ENCODE measurements at places on chromosomes 12 and 14.

- DNase-seq, result no peak
These were observed 8.5 kb downstream of the ATF7 start for GRCh38 chr12:53617700-53618099.

DNA sequence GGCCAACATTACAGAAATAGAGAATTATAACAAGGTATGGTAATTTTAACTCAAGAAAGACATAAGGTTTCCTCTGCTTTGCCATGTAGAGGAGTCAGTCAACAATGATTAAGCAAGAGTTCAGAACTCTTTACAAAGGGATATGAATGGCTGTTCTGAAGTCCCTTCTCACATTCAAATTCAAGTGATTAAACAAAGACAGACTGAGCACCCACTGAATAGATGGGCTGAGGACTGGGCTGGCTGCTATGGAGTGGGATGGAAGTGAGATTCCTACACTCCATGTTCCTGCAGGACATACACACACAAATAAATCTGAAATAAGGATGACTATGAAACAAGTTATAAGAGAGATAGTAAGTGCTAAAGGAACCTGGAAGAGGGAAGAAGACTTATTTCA is 199.0 kb upstream of the GRIP1 start:
- DNase-seq, result no peak

DNA sequence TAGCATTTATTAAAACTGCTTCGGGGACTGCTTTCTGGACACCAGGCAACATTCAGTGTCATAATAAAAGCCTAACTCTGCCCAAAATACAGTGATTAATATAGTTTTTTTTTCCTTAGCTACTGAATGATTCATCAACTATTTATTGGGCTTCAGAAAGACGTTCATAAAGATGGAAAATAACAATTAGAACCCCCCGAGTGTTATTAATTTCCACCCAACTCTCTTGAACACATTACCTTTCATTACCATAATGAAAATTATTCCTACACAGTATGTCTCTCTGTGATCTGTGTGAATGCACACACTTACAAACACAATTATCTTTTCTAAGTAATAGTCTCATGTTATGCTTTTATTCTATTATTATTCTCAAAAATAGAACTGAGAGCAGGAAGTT is 473.0 kb downstream of the ADAMTS20 start:
- DNase-seq, result no peak

DNA sequence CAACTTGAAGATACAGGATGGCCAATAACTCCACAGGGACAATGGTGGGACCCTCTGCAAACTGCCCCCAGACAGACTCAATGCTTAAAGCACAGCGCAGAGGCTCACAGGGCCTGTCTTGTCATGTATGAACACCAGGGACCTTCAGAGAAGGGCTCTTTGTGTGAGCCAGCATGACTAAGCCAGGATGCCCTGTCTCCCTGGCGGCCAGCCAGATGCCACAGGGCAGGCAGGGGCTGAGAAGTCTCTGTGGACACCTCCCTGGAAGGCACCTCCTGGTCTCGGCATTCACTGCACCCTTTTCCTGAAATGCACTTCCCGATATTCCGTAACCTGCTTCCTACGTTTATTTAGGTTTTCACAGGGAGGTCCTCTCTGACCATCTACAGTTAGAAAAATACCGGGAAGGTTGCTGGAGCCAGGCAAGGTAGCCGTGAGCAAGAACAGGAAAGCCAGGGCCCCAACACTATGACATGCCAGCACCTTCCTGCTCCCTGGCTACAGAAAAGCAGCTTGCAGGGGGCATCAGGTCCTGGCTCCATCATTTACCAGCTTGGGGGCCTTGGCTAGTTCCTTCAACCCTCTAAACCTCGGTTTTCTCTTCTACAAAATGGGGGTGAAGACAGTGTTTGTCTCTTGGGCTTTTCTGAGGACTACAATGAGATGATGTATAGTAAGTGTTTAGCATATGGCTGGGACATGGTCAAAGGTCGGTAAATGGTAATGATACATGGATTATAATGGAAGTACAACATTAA is 65.0 kb downstream of the PITPNM2 start:
- DNase-seq, result no peak

GRCh38 chr12:131229426-131230339 is 276.0 kb downstream of the ADGRD1 start:
- DNase-seq, result no peak

DNA sequence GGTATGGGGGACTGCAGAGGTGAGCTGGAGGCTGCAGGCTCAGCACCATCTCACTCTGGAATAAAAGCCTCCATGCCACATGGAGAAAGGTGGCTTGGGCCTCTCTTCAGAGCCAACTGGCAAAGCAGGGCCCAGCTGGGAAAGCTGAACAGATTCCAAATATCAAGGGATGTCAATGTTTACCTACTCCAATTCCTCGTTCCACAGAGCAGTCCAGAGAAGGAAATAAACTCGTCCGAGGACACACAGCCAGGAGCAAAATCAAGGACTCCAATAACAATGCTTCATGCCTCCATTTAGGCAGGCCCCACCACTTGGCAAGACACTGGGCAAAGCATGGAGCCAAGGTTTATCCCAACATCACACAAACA is 36.3 kb upstream of the PNMA1 start:
- no peak for DNase-seq

DNA sequence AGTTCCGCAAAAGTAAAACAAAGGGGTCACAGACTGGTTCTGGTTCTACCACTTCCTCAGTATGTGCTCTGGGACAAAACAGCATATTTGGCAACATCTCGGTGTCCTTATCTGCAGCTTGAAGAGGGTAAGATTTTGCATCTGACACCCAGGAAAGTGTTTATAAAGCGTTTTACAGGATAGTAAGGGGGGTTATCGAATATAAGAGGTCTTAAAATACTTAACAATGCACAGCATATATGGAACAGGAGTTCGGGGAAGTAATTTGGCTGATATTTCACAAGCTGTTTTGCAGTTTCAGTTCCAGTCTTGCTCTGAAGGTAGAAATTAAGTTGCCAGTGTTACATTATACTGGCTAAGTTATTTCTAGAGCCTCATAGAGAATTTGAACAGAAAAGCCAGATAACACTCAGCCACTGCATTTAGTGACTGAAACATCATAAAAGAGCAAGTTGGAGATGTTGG is 904 bp upstream of the MAP4K5 start:
- DNase-seq, result no peak

DNA sequence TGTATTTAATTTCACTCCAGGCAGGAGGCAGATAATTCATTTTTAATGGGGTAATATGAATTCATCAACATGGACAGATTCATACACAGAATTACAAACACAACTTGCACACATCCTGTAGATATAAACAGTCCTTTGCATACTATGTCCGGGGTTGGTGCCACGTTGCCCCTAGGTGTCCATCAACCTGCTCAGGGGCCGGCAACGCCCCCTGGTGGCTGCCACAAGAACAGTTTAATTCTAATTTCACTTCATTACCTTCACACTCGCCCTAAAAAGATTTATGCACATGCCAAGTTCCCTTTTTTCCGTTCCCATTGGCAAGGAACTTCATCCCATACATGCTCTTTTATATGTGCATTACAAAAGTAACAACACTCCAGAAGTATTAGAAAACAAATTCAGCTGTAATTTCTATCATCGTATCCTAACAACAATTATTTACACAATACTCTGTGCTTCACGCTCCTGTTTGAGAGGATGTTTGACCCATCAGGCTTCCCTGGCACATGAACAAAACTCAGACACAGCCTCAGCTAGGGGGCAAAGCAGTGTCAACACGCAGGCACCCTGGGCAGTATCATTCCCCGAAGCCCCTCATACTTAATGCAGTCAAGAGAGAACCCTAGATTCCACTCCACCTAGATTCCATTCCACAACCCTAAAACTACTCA is 15.5 kb downstream of the MANSC1 start:
- peak; percentile 11 for DNase-seq

DNA sequence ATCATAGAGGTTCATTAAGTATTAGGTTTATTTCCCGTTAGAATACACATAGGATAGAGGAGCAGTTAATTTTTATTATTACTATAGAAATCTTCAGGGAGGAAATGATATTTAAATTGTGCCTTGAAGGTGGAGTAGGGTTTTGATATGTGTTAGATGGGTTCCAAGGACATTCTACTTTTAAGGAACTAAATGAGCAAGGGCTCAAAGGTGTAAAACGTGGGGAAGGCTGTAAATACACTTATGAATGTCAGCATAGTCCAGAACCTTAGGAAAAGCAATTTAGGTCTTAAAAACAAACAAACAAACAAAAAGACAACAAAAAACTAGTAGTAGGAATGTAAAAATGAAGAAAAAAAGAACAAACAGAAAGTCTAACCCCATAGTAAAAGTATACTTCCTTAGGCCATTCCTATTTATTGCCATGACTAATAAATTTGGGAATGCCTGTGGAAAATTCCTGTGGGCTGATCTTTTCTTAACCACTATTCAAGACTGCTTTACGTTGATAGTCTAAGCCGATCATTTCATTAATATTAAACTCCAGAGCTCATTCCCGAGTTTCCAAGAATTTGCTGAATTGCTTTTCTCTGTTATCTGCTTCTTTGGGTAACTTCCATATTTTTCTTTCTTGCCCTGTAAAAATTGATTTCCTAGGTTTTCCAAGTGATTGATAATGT is 180.3 kb downstream of the RAD51B start:
- no peak for DNase-seq

DNA sequence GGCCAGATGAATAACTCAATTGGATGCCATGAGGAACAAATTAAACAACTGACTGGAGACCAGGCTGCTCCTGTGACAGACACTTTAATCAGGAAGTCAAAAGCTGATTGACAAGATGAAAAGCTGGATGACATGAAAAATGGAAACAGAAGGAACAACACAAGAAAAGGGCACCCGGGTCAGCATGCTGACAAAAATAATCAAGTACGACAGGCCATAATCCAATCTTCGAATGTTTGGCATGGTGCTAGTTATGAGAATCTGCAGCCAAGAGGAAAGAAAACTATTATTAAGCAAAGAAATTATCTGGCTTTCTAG is 544.7 kb downstream of the ETNK1 start:
- DNase-seq, result no peak

GRCh38 chr12:66275040-66275439 is 27.3 kb upstream of the HELB start:
- DNase-seq, result no peak

DNA sequence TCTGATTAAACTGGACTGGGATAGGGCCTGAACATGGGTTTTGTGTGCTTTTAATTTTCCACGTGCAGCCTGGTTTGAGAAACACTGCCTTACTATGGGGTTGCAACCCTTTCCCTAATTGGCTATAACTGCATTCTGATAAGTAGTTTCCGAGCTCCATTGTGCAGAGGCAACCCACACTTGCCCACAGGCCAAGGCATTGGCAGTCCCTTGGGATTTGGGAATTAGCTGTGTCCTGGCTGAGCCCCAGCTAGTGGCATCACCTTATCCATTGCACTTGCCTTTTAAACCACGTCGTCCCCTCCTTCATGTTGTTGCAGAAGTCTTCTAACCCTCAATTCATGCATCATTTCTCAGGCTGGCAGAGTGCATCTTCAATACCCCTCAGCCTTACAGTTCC is 10.2 kb downstream of the VCPKMT start:
- no peak for DNase-seq

GRCh38 chr14:101501341-101501740 is 60.0 kb upstream of the DIO3 start:
- DNase-seq, result no peak

GRCh38 chr12:71125515-71125914 is 32.3 kb downstream of the TSPAN8 start:
- no peak for DNase-seq

GRCh38 chr12:32120419-32120818 is 13.8 kb downstream of the BICD1 start:
- DNase-seq, result no peak

DNA sequence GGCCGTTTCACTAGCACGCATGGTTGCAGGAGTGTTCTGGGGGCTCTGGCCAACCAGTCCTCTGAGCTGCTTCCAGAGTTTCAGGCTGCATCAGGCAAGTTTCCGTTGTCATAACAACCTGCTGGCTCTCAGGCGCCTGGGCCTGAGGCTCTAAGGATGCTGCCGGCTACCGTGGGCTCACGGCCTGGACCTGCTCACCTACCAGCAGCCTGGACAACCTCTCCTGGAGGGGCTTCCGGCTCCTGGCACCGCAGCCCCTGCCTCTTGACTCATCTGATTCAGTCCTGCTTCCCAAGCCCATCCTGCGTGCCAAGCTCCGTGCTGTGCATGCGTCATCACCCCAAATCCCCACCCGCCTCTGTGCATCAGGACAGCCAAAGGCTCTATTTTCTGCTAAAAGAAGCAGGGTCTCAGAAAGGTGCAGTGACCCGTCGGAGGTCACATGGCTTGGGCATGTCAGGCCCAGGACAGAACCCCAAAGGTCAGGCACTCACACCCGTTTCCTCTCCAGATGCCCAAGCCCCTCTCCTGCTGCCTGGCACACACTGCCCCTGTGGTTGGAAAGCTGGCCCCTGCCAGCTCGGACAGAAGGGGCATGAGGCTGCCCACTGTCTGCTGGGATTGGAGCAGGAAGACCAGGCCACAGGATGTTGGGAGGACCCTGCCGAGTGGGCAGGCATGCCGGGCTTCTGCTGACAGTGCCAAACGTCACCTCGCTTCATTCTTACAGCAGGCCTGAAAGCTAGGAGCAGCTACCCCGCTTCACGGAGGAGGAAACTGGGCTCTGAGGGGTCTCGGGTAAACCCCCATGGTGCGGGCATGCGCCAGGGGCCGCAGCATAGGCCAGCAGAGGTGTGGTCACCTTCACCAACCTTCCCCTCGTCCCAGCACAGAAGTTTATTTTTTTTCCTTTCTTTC is 5.7 kb downstream of the BEGAIN start:
- DNase-seq, result no peak

GRCh38 chr14:64857979-64858744 is 21.5 kb downstream of the SPTB start:
- DNase-seq, result no peak

GRCh38 chr14:64634558-64634957 is 69.7 kb upstream of the PLEKHG3 start:
- DNase-seq, result no peak
